ENCODE measurements at places on chromosomes 7 and 10.

DNA sequence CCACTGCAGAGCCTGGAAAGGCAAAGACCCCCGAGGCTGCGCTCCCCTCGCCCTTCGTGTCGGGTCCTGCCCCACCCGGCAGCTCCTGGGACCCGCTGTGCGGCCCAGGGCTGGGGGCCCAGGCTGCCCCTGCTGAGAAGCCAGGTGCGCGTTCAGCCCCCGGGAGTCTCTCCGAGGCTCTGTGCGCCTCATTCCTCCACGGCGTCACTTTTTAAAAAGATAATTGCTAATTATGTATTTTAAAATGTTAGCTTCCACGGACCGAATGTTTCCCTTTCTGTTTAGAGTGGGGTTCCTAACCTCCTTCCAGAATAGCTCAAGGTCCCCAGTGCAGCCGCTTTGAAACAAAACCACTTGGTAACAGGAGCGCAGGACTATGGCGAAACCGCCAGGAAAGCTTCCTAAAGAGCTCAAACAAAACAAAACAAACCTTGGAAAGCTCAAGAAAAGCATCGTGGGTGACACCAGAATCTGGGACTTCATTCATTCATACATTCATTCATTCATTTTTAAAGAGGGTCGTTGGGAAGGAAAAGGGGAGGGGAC lies 45.6 kb downstream of the PDIA4 start:
- no peak for DNase-seq

GRCh38 chr7:102457352-102457924 lies 7.2 kb downstream of the ALKBH4 start:
- DNase-seq: no peak

DNA sequence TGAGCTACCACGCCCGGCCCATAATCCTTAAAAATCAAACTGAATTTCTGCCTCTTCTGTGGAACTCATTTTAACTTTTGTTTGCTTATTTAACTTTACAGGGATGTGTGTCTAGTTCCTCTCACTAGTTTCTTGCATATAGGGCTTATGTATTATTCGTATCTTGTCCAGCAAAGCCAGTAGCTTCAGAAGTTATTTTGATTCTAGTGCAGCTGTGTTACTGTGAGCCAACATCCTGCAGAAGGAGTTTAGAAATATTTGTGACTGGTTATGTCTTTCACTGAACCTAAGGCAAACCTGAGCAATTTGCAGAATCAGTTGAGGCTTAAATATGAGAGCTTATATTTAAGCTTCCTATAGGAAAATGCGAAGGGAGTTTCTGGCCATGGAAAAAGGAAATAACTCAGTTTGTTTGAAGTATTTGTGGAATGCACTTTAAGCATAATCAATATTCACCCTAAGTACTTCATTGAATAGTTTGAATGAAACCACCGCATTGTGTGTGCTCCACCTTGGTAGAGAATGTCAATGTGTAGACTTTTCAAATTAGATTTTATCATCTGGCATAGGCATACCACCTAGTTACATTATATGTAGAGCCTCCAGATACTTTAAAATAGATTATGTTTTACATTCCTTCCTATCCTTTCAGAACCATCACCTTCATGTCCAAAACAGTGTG lies 90.8 kb downstream of the MCU start:
- DNase-seq: no peak

GRCh38 chr7:42671627-42672026 lies 240.2 kb downstream of the C7orf25 start:
- no peak for DNase-seq

DNA sequence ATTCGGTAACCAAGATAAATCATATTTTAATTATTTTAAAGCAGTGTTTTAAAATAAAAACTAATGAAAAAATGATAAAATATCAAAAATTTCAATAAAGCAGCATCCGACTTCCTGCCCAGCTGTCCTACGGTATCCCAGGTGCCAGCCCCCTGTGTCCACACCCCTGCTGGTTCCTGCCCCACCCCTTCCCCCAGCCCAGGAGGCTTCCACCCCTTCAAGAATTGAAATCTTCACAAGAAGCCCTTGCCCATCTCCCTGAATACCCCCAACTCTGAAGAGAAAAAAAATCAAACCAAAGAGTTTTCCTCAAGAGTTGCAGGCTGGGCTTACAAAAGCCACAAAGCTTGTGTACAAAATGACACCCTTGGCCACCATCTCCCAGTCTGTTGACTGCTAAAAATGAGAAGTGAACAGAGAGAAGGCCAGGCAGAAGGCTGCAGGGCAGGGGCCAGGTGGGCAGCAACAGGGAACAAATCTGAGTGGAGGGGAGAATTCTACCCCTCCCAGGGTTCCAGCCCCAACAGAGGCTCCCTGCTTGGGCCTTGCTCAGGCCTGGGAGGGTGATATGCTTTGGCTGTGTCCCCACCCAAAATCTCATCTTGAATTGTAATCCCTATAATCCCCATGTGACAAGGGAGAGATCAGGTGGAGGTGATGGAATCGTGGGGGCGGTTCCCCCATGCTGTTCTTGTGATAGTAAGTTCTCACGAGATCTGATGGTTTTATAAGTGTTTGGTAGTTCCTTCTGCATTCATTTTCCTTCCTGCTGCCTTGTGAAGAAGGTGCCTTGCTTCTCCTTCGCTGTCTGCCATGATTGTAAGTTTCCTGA lies 14.5 kb downstream of the GPRIN2 start:
- DNase-seq: no peak

GRCh38 chr7:24438232-24438631 lies 135.0 kb upstream of the PALS2 start:
- DNase-seq: no peak

DNA sequence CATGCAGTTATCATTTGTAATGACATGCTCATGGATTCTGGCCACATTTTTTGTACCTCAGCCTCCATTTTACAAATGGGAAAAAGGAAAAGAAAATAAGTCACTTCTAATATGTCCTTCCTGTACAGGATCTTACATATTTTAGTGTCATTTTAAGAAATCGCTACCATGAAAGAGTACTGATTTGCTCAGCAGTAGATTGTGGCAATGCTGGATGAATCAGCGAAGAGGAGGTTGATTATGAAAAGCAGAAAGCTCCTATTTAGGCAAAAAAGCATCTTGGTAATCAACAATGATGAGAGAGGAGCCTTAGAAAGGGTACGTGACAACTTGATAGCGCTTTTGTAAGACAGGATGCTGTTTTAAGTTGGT lies 522.9 kb downstream of the PARD3 start:
- DNase-seq: no peak

DNA sequence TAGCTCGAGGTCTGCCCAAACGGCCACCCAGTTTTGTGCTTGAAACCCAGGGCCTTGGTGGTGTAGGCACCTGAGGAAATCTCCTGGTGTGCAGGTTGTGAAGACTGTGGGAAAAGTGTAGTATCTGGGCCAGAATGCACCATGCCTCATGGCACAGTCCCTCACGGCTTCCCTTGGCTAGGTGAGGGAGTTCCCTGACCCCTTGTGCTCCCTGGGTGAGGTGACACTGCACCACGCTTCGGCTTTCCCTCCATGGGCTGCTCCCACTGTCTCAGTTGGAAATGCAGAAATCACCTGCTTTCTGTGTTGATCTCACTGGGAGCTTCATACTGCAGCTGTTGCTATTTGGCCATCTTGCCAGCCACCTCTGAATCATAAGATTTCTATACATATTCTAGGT lies 62.4 kb upstream of the CDK6 start:
- DNase-seq: no peak

DNA sequence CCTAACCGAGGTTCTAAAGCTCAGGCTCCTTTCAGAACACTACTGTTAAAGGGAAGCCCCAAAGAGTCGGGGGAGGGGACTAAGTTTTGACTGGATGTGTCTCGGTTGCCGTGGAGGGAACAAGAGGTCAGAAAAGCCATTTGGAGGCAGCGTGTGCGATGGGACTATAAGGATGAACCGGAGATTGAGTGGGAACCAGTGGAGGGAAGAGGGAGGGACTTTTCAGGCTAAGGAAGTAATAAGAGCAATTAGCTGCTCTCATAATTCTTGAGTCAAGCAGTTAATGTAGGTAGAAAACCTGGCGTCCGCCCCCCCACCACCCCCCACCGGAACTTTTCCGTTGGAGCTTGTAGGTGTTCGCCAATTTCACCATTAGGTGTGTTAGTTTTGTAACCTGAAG lies 491 bp upstream of the AKAP9 start:
- no peak for DNase-seq

GRCh38 chr7:157469181-157470016 lies 132.6 kb downstream of the DNAJB6 start:
- DNase-seq: no peak

All from NCI-H187 treated with DMSO at 0.1 percent for 48 hours (cell line).